Frontal cortex (tissue), 4 donors: ENCODE measurements at places on chromosomes 13 and 19.

- DNase-seq: no peak
Measured at GRCh38 chr13:34343413-34343940, 525.5 kb downstream of the RFC3 start.

GRCh38 chr13:89755729-89756492 is 1591.6 kb upstream of the MIR17HG start:
- no peak for DNase-seq

- DNase-seq: no peak
Measured at GRCh38 chr13:30334663-30335386, 27.5 kb upstream of the KATNAL1 start.

GRCh38 chr13:67367399-67367798 is 137.3 kb upstream of the PCDH9 start:
- DNase-seq: no peak

DNA sequence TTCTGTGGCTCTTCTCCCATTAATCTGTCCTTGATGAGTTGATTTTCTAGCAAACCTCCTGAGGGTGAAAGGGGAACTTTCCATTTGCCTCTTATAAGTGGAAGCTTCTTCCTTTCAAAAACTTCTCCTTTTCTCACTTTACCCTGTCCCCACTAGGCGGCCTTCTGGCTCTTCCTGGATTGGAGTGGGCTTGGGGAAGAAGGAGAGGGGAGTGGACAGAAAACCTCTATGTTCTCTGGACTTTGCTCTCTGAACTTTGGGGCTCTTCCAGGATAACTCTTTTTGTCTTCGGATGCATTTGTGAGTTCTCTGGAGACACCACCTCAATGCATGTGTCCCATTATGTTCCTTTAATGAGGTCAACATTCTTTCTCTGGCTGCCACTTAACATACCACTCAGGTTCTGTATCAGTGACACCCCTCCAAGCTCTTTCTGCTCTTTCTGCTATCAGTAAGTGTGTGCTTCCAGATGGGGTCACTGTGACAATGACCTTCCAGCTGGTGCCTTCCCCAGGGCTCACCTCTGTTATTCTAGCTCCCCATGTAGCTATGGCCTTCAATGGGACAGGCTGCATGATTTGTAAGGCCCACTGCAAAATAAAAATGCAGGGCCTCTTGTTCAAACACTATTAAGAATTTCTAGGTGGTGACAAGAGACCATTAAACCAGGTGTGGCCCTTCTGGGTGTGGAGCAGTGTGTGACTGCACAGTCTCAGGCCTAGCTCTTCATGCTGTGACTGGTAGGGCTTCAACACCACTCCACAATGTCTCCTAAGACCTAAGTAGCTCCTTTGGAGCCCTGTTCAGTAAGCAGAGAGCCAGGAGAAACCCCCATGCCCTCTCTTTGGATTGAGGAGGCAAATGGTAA is 389.2 kb downstream of the EFNB2 start:
- DNase-seq: no peak

DNA sequence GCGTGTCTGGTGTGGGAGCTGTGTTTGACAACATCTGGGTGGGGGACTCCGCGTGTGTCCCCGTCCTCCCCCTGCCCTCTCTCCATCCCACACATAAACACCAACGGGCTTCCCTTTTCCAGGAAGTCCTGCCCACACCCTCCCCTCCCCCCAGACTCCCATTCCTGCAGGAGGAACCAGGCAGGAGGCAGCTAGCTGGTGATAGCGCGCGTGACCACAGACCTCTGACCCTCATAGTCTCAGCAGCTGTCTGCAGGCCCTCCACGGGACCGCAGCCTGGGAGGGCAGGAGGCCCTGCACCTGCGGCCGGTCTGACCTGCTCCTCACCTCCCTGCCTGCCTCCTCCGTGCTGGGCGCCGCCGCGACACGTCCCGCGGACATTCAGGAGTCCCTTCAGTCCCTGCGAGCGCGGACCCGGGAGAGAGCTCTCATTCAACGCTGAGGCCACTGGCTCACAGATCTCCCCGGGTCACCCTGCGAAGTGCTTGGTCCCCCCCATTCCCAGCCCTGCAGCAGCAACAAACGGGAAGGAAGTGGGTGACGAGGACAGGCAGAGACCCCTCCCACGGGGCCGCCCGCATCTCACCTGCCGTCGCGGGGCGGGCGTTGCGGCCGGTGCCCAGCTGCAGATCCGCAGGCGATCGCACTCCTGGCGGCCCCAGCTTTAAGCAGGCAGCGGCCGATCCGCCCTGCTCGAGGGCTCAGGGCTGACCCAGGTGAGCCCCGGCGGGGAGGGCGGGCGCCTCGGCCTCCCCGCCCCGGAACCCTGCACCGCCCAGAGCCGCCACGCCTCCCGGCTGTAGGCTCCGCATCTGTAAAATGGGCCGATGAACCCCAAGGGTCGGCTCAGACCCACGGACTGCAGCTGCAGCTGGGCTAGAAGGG is 1.1 kb upstream of the ACP5 start:
- no peak for DNase-seq

GRCh38 chr13:30332456-30333143 is 25.2 kb upstream of the KATNAL1 start:
- DNase-seq: no peak

DNA sequence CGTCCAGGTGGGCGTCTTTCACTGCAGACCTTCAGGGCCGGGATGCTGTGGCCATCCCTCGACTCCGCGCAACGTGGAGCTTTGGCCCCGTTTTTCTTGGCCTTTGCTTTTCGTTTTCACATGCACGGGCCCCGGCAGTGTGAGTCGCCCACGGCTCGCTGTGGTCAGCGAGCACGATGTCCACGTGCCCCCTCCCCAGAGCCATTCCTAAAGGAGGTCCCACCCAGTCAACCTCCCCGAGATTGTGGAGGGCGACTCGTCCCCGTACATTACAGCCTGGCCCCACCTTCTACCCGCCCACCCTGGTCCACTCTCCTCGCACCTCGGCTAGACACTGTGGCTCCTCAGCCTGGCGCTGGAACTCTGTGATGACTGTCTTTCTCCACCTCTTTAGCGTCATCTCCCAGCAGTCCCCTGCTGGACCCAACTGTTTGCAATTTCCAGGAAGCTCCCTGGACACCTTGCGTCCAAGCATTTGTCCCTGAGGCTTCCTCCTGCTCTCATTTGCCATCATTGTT is 405 bp downstream of the ZNF446 start:
- DNase-seq: peak; percentile 52

DNA sequence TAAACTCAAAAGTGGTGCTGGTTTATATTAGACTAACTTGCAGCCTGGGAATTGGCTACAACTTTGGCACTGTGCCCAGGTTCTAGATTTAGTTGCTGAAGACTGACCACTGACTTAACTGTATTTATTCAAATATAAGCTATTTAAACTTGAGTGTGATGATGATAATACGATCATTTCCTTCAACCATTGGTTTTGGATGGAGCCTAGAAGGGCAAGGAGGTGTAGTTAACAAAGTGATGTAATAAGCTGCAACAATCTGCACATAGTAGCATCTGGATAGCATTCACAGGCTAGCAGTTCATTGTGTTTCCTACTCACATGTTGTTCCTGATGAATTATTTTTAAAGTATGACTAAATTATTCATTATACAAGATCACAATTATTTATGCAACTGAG is 55.2 kb upstream of the DACH1 start:
- DNase-seq: no peak

GRCh38 chr19:39397360-39398296 is 6.5 kb downstream of the MED29 start:
- peak; percentile 88 for DNase-seq

GRCh38 chr13:52001120-52001731 is 10.0 kb downstream of the ATP7B start:
- peak; percentile 17 for DNase-seq

- peak; percentile 39 for DNase-seq
Measured at GRCh38 chr19:10551698-10552301, 8.1 kb downstream of the ATG4D start.

DNA sequence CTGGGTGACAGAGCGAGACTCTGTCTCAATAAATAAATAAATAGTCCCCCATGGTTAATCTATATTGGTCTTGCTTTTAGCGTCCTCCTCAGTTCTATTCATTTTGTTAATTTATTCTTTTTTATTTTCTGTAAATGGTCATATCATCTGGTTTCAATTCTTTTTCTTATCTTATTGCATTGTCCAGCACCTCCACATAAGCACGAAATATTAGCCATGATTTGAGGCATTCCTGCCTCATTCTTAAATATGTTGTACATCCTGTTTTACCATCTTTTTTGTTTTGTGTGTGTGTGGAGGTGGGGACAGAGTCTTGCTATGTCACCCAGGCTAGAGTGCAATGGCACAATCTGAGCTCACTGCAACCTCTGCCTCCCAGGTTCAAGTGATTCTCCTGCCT is 24.6 kb upstream of the CCDC124 start:
- DNase-seq: no peak

DNA sequence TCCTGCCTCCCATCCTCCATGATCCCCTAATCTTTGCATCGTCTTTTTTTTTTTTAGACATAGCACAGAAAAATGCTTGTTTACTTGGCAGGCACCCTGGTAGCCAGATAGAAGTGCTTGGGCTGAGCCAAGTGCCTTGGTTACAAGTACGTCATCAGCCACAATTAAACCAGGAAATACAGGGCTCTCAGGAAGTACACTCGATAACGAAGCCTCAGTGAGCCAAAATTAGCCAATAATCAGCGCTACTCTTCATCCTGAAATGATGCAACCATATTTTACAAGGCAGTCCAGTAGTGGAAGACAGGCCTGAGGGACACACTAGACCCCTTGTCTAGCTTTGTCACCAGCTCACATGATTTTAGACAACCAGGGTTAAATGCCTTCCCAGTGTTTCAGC is 194.0 kb upstream of the NBEA start:
- no peak for DNase-seq
